ENCODE measurements at places on chromosomes 6 and 20. TPM values are rescaled to one million over a fixed set of nuclear protein-coding genes. Genes with fewer than 3 reads are reported as not detected.

DNA sequence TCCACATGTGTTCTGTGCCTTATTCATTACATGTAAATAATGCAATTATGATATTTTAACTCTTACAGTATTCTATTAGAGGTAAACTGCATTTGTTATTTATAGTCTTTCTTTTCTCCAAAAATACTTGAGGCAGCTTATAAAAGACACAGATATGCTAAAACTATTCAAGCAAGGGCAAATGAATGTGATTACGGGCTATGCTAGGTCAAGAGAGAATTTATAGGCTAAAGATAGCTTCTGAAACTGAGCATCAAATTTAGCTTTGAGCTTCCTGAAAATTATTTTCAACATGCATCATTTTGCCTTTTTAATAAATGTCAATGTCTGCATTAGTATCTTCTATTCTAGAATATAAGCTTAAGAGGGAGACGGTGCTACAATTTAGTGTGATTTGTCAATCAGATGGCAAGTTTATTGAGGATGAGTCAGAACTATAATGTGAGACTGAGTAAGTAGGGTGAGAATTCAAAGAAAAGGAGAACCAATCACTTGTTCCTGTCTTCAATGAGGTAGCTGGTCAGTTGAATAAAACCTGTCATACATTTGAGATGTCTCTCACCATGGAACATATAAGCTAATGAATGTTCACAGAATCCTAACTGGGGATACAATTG, 669.4 kb upstream of the CITED2 start:
- no peak for DNase-seq

DCDC2 gene
- total RNA-seq, result 2.4 TPM

- no peak for DNase-seq
These were observed 140.7 kb upstream of the STXBP5 start for GRCh38 chr6:147063469-147064031.

MRAP2 gene
- total RNA-seq, result 7.7 TPM

DNA sequence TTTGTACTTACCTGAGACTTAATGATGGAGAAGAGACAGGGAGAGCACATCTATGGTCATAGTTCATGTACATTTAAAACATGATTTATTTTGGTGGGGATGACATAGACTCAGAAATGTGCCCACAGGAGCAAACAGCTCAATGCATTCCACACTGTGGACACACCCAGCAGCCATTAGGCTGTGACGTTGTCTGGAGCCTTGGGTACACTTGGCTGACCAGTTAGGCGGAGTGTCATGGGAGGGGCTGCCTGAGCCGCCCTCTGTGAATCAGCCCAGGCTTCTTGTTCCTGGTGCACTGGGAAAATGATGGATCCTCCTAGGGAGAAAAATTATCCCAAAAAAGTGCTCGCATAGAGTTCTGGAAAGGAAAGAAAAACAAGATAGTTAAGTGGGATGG, 231.0 kb upstream of the GMDS start:
- no peak for DNase-seq

NFATC2 gene
- 0.41 TPM for total RNA-seq

GRCh38 chr6:158536084-158536890, 23.6 kb upstream of the TMEM181 start:
- DNase-seq, result peak; percentile 76

- no peak for DNase-seq
These were observed 955.2 kb upstream of the EYS start for GRCh38 chr6:66662196-66662595.

- peak; percentile 84 for DNase-seq
These were observed at the start of gene KATNA1 for GRCh38 chr6:149648148-149649145. TSS of gene KATNA1 (minus strand) at chr6:149648714. CDS start at chr6:149638547, 10,167 bp downstream.

DNA sequence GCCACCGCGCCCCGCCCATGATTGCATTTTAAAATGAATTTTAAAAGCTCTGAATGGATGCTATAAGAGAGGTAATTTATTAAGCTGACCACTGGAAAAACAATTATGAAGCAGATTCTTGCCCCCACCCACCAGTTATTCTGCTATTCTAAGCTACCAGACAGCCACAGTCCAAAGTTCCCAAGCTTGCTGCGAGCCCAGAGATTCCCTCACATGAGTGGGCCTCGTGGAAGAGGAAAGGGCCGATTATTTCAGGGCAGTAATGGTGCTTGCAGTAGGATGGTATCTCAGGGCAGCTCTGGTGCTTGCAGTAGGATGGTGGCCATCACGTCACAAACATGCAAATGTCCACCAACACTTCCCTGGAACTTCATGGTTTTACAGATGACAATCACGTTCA, 56.7 kb downstream of the SLC22A23 start:
- no peak for DNase-seq

GRCh38 chr6:145924600-145924999, 39.6 kb downstream of the SHPRH start:
- no peak for DNase-seq

Measured in frontal cortex (tissue), 4 donors.